Mammary epithelial cell (primary cell): ENCODE measurements at places on chromosomes 12 and 14.

GRCh38 chr12:40216516-40217288 lies 8.1 kb upstream of the LRRK2 start:
- no peak for DNase-seq

GRCh38 chr12:53660041-53660440 lies 15.8 kb downstream of the ATP5MC2 start:
- no peak for DNase-seq

GRCh38 chr14:34713122-34713680 lies 1.2 kb downstream of the CFL2 start:
- DNase-seq: no peak

DNA sequence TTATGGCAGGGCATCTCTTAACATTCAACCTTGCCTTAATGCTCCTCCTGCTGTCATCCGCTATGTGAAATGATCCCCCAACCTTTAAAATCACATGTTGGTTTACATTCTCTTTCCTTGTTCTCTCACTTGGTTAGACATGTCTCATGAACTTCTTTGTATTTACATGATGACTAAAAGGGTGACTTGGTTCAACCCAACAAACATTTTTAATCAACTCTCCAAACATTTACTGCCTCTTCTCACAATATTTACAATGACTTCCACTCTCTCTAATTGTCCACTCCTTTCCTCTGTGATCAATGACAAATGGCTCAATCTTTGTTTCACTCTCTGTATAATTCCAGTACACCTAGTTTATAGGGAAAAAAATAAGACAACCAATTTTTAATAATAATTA lies 506.1 kb downstream of the NELL2 start:
- DNase-seq: no peak

DNA sequence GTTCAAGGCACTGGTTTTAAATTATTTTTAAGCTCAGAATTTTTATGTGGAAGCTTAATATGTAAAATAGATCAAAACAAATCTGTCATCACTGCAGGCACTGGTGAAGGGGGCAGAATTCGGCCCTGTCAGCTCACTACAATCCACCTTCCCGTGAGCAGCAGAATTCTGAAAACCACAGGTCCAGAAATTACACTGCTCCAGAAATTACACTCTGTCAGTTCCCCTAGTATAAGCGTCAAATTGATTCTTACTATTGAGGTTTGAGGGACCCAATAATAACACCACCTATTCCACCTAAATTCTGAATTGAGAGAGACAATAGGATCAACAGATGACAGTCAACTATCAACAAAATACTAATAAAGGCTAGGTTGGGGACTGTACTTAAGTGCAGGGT lies 245.5 kb downstream of the PHLDA1 start:
- no peak for DNase-seq

- no peak for DNase-seq
These were observed 171.9 kb upstream of the KITLG start for GRCh38 chr12:88752183-88752582.
